ENCODE measurements at places on chromosomes 7 and 10.

- DNase-seq: peak; percentile 91
Measured at GRCh38 chr7:158649279-158649678, 55.3 kb downstream of the NCAPG2 start.

- no peak for DNase-seq
Measured at GRCh38 chr10:86047588-86047987, 319.0 kb downstream of the GRID1 start.

DNA sequence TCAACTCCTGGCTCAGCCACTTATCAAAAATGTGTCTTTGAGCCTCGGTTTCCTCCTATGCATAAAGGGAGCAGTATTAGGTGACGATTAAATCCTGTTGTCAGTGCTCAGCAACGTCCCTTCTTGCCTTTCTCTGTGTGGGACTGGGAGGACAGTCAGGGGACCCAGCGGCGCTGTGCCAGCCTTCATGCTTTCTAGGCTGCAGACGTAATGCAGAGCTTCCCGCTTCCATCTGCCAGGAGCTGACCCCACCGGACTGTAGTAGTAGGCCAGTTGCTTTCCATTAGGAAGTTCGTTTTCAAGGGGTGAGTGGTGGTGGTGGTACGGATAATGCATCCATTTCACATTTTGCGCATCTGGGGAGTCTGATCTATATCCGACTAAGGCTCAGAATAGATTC lies 321.8 kb downstream of the PLXNA4 start:
- DNase-seq: no peak

GRCh38 chr7:158025686-158026600 lies 561.7 kb downstream of the PTPRN2 start:
- DNase-seq: no peak

DNA sequence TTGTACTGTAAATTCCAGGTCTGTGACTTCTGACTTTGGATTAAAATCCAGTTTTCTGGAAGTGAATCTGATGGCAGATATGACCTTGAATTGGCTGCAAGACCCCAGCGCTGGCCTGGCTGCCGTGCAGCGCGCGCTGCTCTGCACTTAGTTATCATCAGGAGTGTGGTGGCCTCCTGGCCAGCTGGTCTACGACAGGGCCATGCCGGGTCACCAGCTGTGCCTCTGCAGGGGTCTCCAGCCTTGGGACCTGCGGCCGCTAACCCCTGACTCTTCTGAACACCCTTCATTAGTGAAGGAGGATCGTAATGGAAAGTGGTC lies 190.7 kb upstream of the SH2B2 start:
- no peak for DNase-seq

- DNase-seq: peak; percentile 72
Measured at GRCh38 chr7:17147409-17147808, 151.0 kb upstream of the AHR start.

- peak; percentile 80 for DNase-seq
Measured at GRCh38 chr7:73978661-73979563, 49.1 kb upstream of the ELN start.

DNA sequence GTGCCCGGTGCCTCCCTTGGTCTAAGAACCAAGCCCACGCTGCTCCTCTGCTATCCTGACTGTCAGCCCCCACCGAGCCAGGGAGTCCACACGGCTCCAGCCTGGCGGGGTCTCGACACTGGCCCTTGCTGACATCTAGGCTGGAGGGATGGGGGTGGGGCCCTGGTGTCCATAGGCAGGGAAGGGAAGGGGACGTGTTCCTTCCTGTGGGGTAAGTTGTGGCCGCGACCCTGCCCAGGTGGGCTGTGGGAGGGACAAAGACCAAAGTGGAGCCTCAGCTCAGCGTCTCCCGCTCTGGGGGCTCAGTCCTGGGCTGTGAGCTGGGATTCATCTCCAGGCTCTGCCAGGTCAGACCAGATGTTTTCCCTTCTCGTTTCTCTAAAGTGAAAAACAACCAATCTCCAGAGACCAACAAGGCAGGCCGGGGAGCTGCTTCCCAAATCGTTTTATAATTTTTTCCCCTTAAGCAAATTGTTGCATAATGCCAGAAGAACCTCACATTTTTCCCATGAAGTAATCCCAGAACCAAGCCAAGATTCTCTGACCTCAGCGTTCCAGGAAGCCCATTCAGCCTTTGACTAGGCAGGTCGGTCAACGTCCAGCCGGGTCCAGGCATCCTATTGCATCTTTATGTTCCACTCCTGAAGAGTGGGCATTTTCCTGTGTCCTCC lies 101.2 kb downstream of the RGS10 start:
- DNase-seq: no peak

- DNase-seq: no peak
Measured at GRCh38 chr7:103773726-103774125, 215.7 kb downstream of the RELN start.

GRCh38 chr10:34081347-34081743 lies 733.8 kb downstream of the PARD3 start:
- no peak for DNase-seq

DNA sequence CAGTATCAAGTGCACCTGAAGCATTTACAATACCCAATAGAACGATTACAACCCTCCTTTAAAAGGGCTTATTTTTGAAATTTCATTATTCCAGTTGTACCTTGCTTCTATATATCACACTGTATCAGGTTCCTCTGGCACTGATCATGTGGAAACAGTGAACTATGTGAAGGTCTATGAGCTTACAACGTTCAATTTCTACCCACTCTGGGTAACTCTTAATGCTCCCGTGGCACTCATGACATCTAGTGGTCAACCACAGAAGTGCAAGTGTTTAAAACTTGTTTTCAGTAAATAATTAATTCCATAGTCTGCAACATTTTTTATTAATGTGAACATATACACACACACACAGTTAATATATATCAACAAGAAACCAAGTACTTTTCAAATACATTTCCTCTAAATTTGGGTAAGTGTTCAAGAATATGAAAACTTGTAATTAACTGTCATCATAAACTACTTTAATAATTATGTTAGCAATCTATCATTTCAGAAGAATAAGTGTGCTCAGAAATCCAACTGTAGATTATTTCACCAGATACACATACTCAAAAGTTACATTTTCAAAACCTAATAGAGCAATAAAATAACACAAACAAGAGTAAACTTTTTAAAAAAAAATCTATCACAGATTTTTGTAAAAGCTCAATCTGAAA lies 61.0 kb downstream of the MPP7 start:
- DNase-seq: peak; percentile 76

- DNase-seq: no peak
Measured at GRCh38 chr7:14085901-14086300, 96.4 kb upstream of the ETV1 start.

DNA sequence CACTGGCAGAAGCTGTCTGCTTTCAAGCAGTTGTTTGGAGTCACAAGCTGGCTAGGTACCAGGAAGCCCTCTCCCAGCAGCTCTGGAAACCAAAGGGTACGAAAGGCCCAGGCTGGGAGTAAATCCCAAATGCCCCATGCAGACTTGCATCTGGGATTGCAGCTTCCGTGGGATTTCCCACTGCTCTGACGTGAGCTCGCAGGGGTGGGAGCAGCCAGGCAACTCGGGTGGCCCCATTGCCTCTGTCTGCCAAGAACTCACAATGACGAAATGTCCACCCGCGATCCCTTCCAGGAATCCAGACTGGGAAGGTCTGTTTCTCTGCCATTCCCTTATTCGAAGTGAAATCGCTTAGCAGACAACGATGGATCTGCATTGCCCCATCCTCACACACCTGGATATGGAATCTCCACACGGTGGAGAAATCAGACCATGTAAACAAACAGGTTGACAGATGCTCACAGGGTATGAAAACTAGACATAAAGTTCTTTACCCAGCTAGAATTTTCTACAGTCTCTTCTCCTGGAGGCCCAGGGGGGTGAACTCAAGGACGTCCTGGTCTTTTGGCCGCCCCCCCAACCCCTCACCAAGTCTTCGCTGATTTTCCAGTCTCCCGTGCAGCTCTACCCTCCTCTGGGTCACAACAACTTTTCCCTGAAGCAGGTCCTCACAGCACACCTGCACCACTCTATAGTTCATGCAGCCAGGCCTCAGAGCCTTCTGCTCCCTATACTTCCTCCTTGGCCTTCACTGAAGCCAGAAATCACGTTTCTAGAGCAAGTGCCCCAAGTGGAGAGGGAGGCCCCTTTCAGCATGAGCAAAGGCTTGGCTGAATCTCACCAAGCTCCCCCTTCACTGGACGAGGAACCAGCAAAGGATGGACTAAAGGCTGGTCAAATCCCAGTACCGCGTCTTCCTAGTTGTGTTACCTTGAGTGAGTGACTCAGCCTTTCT lies 20.0 kb downstream of the SH3PXD2A start:
- no peak for DNase-seq

Measured in PC-3 (cell line).